ENCODE measurements at places on chromosomes 7 and 10.

- DNase-seq, result no peak
These were observed 1.3 kb upstream of the PAPSS2 start for GRCh38 chr10:87658321-87658795.

DNA sequence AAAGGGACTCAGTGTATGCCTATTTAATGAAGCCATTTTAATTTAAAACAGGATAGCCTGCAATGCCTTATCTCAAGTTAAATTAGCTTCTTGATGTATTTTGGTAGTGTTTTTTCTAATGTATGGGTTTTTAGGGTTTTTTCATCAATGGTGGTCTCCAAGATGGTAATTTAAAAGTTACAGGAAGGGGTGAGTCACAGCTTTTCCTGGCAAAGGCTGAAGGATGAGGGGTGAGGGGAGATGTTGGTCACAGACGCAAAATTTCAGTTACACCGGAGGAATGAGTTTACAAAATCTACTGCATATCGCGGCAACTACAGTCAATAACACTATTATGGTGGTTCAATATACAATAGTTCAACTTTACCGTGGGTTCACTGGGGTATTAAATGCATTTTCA, 31.6 kb downstream of the CCDC3 start:
- DNase-seq, result no peak

GRCh38 chr7:12949060-12949931, 261.9 kb downstream of the ARL4A start:
- no peak for DNase-seq

DNA sequence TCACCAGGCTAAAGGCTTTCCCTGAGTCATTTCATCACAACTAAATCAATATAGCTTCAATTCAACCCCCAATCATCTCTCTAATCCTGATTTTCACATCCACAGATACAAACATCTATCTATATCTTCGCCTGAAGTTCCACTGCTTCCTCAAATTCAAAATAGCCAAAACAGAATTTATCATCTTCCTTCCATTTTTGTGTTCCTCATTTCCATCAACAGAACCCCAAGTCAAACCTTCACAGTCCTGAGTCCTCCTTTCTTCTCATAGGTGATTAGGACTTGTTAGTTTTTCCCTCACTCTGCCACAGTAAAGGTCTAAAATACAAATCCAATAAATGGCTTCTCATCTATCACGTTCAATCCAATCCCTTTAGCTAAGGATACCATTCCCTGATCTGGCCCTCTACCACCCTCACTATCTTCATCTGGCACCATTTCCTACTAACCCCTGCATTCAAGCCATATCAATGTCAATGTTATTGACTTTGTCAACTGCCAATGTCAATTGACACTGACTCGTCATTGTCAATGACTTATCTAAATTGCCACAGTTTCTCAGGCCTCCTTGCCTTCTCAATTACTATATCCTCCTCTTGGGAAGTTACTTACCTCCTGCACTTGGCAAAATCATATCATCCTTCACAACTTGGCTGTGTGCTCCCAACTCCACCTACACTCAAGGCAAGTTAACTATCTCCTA, 2.6 kb downstream of the HYCC1 start:
- DNase-seq, result no peak

GRCh38 chr7:36970551-36971514, 246.5 kb upstream of the AOAH start:
- no peak for DNase-seq

All from NCI-H1694 (cell line).